ENCODE measurements at places on chromosomes 5 and 9. TPM values are rescaled to one million over a fixed set of nuclear protein-coding genes. Genes with fewer than 3 reads are reported as not detected.

The TRPM3 gene
- 0.55 TPM for total RNA-seq

GRCh38 chr9:92686954-92687353 lies 17.0 kb upstream of the IPPK start:
- no peak for DNase-seq

GRCh38 chr5:6837519-6838110 lies 124.4 kb downstream of the TENT4A start:
- DNase-seq = no peak

GRCh38 chr5:22631683-22632082 lies 221.5 kb downstream of the CDH12 start:
- DNase-seq = no peak

DNA sequence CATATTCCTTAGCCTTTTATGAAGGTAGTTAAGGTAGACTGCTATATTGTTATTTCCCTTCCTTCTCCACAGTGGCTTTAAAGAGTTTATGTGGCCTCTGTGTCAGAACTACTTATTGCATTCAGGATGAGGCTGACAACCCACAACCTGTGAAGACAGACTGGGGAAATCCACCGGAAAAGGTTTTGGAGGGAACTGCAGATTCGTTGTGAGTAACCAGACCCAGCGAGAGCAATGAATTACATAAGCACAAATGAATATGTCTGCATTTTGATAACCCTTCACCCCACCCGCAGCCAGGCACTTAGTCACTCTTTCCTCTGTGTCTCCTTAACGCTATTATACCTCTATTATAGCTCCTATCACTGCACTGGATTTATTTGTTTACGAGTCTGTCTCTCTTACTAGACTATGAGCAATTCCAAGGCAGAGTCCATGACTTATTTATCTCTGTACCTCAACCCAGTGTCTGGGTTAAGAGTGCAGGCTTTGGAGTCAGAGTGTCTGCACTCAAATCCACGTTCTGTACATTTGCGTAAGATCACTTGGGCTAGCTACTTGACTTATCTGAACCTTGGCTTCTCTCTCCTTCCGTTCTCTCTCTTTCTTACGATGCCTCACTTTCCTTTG lies 19.2 kb downstream of the KCTD16 start:
- no peak for DNase-seq

GRCh38 chr9:89619019-89619418 lies 14.2 kb downstream of the GADD45G start:
- no peak for DNase-seq

GRCh38 chr9:80320480-80320879 lies 748.7 kb downstream of the TLE4 start:
- no peak for DNase-seq

DNA sequence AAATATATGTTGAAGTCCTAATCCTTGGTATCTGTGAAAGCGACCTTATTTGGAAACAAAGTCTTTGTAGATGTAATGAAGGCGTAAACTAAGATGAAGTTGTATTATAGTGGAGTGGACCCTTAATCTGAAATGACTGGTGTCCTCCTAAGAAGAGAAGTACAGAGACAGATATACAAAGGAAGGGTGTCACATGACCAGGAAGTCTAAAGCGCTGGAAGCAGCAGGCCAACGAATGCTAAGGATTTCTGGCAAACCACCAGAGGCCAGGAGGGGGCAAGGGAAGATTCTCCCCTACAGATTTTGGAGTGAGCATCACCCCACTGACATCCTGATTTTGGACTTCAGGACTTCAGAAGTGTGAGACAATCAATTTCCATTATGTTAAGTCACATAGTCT lies 162.4 kb downstream of the SLC12A2 start:
- DNase-seq = no peak

DNA sequence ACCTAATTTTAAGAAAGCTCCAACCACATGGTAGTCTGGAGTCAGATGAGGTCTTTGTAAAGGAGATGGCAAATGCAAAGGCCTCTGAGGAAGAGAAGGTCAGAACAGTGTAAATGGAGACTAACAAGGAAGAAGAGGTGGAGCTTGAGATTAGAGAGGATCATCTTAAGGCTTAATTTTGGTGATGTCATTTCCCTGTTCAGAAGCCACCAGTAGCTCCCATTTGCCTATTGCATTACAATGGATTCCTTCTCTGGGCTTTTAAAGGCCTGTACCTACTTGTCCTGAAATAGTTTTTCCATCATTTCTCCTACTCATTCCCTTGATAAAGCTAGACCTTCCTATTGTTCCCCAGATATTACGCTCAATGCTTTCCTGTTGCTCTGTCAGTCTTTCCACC lies 16.1 kb downstream of the PCSK5 start:
- DNase-seq = no peak

Data from sigmoid colon (tissue), 7 donors.